Stimulated activated CD4-positive, alpha-beta T cell treated with anti-CD3 and anti-CD28 coated beads, Interleukin-15, amount 100 ng/mL, for 1 hour (primary cell): ENCODE measurements at places on chromosomes 1 and 21.

DNA sequence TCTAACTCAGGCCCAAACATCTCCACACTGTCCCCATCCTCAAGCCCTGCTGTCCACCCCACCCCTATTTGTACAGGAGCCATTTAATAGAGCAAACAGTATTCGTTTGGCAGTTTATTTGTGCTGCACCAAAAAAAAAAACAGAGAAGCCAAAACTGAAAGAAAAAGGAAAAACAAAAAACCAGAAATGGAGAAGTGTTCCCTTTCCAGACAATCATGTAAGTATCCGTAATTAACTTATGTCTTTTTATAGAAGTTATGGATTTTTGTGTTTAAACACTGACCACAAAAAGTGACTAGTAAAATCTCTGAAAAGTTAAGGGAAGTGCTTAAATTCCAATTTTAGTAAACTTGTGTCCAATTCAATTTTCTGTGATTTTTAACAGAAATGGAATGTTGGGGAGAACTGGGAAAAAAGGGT, 40.4 kb upstream of the ZBTB18 start:
- DNase-seq = no peak

DNA sequence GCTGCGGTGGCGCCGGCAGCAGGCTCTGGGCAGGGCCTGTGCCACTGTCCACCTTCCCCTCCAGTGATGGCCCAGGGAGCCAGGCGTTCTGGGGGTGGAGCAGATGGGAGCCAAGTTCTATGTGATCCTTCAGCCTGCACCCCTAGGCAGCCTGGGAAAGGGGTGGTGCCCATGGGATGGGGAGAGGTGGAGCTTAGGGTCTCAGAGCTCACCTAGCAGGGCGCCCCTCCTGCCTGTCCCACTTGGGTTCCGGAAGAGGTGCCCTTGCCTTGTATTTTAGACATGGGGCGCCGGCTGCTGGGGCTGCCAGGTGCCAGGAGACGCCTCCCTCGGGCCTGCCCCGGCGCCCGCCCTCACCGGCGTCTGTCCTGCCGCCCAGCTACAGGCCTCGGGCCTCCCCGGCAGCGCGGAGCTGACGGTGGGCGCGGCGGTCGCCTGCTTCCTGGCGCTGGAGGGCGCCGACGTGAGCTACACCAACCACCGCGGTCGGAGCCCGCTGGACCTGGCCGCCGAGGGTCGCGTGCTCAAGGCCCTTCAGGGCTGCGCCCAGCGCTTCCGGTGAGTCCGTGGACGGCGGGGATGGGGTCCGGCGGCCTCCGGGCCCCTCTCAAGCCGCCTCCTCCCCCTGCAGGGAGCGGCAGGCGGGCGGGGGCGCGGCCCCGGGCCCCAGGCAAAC, 3.1 kb upstream of the MMP23B start:
- no peak for DNase-seq

DNA sequence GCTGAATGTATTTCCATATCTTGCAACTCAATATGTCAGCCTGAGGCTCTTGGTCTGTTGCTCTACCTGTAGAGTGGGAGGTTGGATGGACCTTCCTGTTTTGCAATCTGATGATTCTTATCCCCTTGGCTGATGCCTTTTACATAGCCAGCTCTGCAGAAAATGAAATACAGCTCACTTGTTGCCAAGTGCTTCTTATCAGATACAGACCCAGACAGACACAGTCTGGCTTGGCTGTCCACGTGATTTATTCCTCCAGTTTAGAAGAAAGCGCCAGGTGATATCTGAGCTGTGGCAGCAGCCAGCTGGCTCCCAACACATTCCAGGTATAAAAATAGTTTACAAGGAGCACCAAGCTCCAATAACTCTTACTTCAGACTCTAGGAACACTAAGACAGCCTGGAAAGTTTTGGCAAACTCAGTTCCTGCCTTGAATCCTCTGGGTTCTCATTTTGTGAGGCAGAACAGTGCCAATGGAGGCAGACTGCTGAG, 479.2 kb upstream of the USP24 start:
- no peak for DNase-seq

DNA sequence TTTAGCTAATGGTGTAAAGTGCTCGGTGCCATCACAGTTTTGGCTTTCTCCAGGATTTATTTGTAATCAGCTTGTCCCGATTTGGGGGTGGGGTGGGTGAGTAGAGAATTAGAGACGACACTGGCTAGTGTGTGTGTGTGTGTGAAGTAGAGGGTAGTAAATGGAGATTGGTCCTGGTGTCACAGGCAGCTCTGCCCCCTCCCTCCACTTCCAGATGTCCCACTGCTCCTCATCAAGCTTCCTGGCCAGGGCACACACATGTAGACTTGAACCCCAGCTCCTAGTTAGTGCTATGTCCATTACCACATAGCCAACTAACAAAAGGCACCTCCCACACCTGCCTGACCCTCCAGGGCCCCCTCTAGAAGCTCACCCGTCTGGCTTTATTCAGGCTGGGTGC, 3.2 kb downstream of the TRNP1 start:
- no peak for DNase-seq

DNA sequence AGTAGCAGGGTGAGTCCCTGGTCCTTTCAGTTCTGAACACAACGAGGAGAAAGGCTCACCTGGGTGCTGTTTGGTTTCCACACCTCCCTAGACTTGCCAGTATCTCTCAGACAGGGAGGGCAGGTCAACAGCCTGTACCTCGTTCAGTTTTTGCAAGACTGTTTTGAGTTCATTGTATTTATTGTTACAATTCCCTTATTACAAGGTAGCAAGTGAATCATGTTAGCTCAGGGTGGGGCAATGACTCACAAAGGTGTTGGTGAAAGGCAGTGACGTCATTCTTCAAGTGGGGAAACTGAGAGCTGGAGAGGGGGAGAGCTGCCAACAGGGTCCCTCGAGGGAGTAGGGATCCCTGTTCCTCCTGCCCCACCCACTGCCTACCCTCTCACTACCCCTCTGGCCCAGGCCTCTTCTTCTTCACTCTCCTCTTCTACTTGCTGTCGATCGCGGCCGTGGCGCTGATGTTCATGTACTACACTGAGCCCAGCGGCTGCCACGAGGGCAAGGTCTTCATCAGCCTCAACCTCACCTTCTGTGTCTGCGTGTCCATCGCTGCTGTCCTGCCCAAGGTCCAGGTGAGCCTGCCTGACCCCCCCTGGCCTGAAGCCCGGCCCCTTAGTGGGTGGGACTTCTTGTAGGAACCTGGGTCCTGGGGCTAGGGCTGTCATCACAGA, 13.4 kb downstream of the SERINC2 start:
- DNase-seq = no peak

DNA sequence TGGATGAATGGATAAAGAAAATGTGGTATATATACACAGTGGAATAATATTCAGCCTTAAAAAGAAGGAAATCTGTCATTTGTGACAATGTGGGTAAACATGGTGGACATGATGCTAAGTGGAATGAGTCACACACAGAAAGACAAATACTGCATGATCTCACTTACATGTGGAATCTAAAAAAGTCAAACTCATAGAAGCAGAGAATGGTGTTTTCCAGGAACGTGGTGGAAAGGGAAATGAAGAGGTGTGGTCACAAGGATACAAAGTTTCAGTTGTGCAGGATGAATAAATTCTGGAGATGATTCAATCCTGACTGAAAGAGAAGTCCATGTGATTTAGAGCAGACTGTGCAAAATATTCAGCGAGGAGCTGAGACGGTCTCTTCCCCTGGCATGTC, 56.6 kb downstream of the RYR2 start:
- no peak for DNase-seq

GRCh38 chr1:172447641-172448040, 3.8 kb upstream of the PIGC start:
- DNase-seq = no peak

DNA sequence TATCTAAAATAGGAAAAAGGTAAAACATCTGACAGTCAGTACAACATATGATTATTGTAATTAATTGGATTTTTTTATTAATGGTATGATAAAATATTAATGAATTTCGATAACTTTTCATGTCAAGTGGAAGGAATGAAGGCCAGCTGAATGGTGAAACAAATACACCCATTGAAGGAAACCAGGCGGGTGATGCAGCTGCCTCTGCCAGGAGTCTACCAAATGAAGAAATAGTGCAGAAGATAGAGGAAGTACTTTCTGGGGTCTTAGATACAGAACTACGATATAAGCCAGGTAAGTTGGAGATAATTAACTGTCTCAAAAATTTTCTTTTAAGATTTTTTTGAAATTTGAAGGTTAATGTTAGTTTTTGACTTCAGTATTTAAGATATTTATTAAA, 3.2 kb downstream of the SON start:
- DNase-seq = no peak

DNA sequence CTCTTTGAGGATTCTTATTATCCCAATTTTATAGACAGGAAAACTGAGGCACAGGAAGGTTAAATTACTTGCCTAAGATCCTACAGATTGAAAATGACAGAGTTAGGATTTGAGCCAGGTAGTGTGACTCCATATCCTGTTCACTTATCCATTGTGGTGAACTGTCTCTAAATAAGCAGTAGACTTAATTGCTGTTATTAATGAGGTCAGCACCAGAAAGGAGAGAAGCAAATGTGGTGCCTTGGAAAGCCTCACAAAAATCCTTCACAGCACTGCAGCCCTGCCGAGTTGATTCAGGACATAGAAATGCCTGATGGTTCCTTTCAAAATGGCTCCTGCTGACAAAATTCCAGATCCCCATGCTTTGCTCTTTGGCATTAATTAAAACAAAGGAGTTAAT, 193.3 kb upstream of the BEND5 start:
- DNase-seq = no peak

- no peak for DNase-seq
These were observed 78.8 kb downstream of the GPR161 start for GRCh38 chr1:168057921-168058320.

DNA sequence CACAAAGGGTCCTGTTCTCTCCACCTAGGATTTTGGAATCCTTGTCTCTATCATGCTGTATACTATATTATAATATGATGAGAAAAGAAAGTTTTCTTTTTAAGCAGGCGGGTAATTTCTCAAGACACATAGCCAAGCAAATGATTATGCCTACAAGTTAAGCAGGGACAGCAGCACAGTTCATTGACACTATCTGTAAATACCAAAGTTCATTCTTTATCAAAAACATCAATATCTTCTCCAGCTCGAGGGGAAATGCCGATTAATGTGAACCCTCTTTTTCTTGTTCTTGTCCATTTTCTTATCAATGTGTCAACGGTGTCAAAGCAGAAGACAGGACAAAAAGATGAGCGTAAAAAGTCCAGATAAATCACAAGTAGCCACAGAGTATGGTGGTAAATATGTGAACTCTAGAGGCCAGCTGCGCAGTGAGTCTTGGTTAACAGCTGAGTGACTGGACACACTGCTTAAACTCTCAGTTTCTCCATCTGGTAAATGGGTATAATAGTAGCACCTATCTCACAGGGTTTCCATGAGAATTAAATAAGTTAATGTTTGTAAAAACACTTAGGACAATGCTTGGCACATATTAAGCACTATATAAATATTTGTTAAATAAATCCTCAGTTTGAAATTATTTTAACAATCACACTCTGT, 30.9 kb downstream of the LPAR3 start:
- DNase-seq = no peak

- no peak for DNase-seq
These were observed 10.7 kb downstream of the NKAIN1 start for GRCh38 chr1:31228986-31229385.

- DNase-seq = no peak
These were observed 35.2 kb upstream of the PLA2G4A start for GRCh38 chr1:186793582-186793927.

DNA sequence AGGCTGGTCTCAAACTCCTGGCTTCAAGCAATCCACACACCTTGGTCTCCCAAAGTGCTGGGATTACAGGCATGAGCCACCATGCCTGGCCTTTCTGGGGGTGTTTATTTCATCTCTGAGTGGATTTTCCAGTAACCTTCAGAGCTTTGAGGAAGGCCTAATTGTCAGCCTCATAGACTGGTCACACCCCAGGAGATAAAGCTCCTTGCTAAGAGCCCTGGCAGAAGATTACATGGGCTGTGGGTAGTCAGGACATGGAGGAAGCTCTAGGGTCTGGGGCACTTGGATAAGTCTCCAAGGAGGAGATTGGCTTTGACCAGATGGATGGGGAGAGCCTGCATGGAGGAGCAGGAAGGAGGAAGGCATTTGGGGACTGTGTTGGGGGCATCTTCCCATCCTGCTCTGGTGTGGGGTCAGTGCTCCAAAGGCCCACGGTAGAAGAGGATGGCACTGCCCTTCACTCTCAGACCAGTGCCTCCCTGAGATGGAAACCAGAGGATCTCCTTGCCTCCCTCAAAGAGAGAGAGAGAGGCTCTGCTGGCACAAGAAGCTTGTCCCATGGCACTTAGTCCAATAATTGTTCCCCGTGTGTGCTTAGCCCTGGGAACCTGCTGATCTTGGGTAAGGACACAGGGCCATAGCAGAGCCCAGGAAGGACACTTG, 14.7 kb upstream of the GSTM4 start:
- DNase-seq = no peak

- no peak for DNase-seq
These were observed 159.7 kb downstream of the HIVEP3 start for GRCh38 chr1:41758904-41759548.

DNA sequence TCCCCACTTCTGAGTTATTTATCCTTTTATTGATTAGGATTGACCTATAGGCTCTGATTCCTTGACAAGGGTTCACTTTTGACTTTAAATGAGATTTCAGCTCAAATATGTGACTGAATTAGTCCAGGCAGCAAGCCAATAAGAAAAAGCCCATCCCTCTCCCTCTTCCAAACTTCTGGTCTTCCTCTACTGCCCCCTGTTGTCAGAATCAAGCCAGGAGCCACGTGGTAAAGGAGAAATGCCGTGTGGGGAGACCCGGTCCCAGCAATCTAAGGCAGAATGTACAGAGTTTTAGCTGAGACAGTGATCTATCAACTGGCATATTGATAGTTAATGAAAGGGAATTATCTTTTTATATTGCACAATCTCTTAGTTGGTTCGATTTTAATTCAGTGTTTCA, 5.2 kb downstream of the ADAMTS5 start:
- DNase-seq = no peak

GRCh38 chr1:41434748-41435449, 49.6 kb downstream of the EDN2 start:
- DNase-seq = no peak

DNA sequence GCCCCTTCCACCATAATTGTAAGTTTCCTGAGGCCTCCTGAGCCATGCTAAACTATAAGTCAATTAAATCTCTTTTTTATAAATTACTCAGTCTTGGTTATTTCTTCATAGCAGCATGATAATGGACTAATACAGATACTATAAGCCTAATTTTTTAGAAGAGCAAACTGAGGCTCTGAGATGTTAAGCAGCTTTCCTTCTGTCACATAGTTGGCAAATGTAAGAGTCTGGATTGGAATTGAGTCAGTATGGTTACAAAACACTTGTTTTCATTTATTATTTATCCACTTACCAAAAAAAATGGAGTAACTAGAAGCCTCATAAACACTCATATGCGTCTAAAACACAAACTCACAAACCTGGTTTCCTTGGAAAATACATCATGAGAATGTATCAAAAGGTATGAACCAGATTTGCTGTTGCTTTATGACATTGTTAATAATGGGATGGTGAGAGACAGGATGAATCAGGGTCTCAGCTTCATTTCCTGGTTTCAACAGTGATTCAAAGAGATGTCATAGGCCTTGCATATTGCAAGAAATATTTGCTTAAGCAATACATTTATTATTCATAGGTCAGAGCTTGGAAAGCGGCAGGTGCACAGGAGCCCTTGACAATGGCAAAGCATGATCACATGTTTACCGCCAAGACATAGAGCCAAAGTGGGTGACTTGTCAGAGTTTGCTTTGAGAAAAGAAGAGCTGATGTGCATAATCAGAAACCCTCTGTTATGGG, 221.5 kb downstream of the GRIK1 start:
- DNase-seq = no peak
